ENCODE measurements at places on chromosomes 1 and 21.

DNA sequence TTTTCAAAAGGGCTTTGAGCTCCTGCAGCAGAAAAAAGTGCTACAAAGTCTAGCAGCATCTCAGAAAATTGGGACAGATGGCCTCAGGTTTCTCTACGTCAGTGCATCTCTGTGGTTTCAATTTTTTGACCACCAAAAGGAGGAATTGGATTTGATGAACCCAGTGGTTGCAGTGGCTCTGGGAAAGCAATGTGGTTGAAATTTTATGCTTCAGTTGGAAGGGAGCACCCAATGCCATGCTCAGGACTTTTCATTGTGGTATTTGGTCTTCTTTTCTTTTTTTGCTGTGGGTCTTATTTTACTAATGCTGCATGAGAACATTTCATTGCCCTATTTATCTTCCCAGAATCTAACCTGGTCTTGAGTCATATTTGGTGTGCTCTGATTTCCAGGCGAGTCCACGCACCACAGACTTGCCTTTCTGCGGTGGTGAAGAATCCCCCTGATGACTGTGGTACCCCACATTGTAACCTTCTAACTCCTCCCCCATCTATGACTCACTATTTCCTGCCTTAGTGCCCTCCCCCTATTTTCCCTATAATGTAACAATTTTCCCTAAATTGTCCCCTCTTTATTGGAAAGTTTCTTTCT is 56.7 kb downstream of the S1PR1 start:
- peak; percentile 29 for DNase-seq

- no peak for DNase-seq
These were observed 482.4 kb downstream of the OMA1 start for GRCh38 chr1:58064166-58064565.

- DNase-seq = peak; percentile 57
These were observed 3.5 kb downstream of the HDGF start for GRCh38 chr1:156747742-156748669.

GRCh38 chr1:1906185-1907097 is 8.6 kb upstream of the CALML6 start:
- peak; percentile 83 for DNase-seq

- peak; percentile 44 for DNase-seq
These were observed 172.8 kb upstream of the IRF2BP2 start for GRCh38 chr1:234782791-234783190.

DNA sequence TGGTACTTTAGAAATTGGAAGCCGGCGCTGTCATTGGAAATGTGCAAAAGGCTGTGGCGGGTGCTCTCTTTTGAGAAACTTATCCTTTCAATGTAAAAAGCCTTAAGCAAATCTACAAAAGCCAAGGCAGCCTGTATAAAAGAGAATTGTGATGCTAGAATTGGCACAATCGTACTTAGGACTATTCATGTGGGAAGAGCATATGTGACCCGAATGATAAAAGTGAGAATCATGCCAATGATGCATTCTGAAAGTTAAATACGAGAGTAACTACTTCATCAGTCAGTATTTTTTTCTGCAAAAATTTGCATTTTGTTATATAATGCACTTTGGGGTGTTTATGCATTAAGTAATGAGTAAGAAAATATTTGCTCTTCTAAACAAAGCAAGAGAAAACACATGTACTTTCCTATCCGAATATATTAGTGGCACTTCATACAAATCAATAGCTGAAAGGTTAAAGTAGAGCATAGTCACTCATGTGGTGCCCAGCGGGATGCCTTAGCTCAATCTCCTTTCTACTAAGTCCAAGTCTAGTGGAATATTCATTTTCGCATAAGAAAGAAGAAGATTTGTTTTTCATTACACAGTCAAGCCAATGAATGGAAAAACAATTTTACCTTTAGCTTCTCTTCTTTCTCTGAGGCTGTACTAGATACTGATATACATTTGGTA is 1256.6 kb upstream of the B3GALT2 start:
- DNase-seq = no peak

GRCh38 chr21:44419679-44420078 is 35.6 kb upstream of the LRRC3 start:
- DNase-seq = no peak

GRCh38 chr21:41557884-41558283 is 49.9 kb upstream of the TMPRSS2 start:
- no peak for DNase-seq

DNA sequence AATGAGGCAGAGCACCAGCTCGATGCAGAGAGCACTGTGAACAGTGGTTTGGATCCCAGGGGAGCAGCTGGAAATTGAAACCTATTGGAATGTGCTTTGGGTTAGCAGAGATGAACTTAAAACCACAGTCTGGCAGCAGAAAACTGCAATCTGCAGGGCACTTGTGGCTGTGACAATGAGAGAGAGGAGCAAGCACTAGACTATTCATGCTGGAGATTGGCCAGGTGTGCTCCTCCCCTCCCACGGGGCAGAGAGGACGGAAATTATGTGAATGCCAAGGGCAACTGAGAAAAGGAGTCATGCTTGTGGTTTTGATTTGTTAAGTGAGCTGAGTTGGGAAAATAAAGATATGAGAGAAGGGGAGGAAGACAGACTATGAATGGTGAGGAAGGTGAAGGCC is 38.1 kb downstream of the HSD3B2 start:
- peak; percentile 87 for DNase-seq

GRCh38 chr1:208172423-208173145 is 71.6 kb downstream of the PLXNA2 start:
- DNase-seq = peak; percentile 66

GRCh38 chr1:111989531-111990025 is at the start of gene KCND3:
Gene KCND3, minus strand, starts transcription at chr1:111989668.
- peak; percentile 26 for DNase-seq

DNA sequence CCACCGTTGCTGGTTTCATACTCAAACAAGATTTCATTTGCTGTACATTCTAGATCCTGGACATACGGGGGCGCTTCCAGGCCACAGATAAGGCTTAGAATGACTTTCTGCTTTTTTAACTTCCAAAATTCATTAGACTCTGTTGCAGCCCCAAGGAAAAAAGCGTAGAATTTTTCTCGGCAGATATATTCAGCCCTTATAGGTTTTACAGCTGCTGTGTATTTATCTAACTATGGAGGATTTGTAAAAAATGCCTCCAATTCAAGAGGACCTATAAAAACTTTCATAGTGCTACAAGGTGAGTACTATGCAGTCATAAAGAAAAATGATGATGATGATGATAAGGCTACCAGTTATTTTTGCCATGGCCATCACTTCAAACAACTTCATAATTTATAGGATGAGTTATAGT is 51.6 kb downstream of the SLC30A10 start:
- DNase-seq = no peak

- DNase-seq = no peak
These were observed 41.8 kb downstream of the LYPLAL1 start for GRCh38 chr1:219215477-219215876.

GRCh38 chr1:8825985-8826481 is 8.6 kb upstream of the RERE start:
- peak; percentile 65 for DNase-seq

DNA sequence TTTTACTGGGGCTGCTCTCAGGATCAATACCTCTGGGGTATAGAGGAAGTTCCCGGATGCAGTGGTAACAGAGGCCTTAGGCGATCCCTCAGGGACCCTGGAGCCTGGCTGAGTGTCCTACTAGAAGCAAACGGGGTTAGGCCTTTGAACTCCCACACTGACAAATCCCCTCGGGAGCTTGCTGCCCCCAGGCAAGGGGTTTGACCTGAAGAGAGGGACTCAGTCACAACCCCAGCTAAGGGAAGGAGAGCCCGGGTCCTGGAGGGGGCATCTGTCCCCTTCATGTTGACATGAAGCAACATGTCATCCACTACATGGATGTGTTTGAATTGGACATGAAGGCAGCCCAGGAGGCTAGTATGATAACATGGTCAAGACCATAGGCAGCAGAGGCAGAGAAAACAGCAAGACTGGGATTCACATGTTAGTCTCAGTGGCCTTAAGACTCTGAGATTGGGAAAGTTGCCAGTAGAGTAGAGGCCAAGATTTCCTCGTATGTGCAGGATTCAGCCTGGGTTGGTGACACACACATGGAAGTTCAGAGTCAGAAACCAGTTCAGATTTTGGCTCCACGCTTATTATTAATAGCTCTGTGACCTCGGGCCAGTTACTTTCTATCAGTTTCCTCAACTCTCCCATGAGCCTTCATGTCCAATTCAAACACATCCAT is 101.5 kb downstream of the KCNN3 start:
- no peak for DNase-seq

- peak; percentile 17 for DNase-seq
These were observed 57.4 kb downstream of the ARID4B start for GRCh38 chr1:235270625-235271024.

DNA sequence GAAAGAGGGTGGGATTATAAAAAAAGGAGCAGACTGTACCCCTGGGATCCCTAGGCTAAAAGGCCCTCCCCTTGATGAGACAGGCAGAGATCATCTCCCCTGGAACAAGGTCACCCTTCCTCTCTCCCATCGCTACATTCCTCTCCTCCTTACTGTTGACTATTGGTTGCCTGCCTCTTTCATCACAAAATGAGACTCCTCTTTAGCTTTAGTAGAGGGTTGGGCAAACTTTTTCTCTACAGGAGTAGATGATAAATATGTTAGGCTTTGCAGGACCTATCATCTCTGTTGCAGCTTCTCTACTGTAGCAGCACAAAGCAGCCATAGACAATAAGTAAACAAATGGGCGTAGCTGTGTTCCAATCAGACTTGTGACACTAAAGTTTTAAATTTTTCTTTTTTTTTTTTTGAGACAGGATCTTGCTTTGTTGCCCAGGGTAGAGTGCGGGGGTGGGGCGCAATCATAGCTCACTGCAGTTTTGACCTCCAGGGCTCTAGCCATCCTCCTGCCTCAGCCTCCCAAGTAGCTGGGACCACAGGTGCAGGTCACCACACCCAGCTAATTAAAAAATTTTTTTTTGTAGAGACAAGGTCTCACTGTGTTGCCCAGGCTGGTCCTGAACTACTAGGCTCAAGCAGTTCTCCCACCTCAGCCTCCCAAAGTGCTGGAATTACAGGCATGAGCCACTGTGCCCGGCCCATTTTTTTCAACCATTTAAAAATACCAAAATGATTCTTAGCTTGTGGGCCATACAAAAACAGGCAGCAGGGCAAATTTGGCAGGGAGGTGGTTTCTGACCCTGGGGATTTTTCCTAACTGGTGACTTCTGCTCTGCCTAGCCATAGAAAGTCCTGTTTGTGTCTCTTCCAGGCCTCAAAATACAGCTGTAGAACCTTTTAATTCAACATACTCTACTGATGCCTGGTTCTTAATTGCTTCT is 15.1 kb downstream of the MCL1 start:
- DNase-seq = peak; percentile 46

- no peak for DNase-seq
These were observed 105.6 kb upstream of the SOD1 start for GRCh38 chr21:31553926-31554325.

DNA sequence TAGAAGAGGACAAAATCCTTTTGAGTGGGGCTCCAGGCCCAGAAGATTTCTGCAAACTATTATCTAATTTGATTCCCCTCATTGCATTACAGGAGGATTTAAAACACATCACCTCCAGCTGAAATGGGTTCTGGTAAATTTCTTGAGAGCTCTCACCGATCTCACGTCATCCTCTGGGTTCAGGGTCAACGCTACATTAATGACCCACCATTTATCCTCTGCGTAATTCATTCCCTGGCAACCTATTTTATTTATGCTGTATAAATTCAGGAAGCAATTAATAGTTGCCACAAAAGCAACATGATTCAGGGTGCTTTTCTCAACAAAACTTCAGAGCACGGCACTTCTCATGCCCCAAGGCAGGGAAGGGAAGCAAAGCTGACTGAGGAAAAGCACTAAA is 38.9 kb downstream of the LMX1A start:
- no peak for DNase-seq

Measured in kidney tubule cell (primary cell).